Activated naive CD8-positive, alpha-beta T cell treated with anti-CD3 and anti-CD28 coated beads for 36 hours (primary cell): ENCODE measurements at places on chromosomes 1 and 21. TPM values are rescaled to one million over a fixed set of nuclear protein-coding genes. Genes with fewer than 3 reads are reported as not detected.

CORT gene
- total RNA-seq: not detected

FMN2 gene
- total RNA-seq: not detected

KRTAP21-2 gene
- total RNA-seq: not detected

GJC2 gene
- total RNA-seq: 1.1 TPM

SELL gene
- 110 TPM for total RNA-seq

XCL1 gene
- 83.3 TPM for total RNA-seq

KCNAB2 gene
- total RNA-seq: 209 TPM

CCDC27 gene
- total RNA-seq: not detected

F13B gene
- not detected for total RNA-seq

LYPLAL1 gene
- total RNA-seq: 25.8 TPM

PLPPR4 gene
- not detected for total RNA-seq

CLDN14 gene
- total RNA-seq: not detected

OR10X1 gene
- total RNA-seq: not detected

SV2A gene
- 12.8 TPM for total RNA-seq

OR2T12 gene
- not detected for total RNA-seq

CR1 gene
- not detected for total RNA-seq

SORT1 gene
- 5.6 TPM for total RNA-seq

SMPDL3B gene
- 0.92 TPM for total RNA-seq

MANEAL gene
- 1.5 TPM for total RNA-seq

CYYR1 gene
- not detected for total RNA-seq

SAMD11 gene
- not detected for total RNA-seq

OR2M3 gene
- total RNA-seq: not detected

KCND3 gene
- not detected for total RNA-seq

CELA2B gene
- not detected for total RNA-seq

OR2T33 gene
- not detected for total RNA-seq

OR2L2 gene
- total RNA-seq: 0.06 TPM

FOXO6 gene
- 0.34 TPM for total RNA-seq

HES2 gene
- total RNA-seq: not detected

KRTAP10-9 gene
- not detected for total RNA-seq

RGS1 gene
- total RNA-seq: 8.4 TPM

AMIGO1 gene
- total RNA-seq: 2.5 TPM

ANKRD34A gene
- 10.3 TPM for total RNA-seq

GBP5 gene
- 187 TPM for total RNA-seq

CROCC gene
- total RNA-seq: 24.7 TPM

KCNE2 gene
- not detected for total RNA-seq

DYNLT4 gene
- 1.0 TPM for total RNA-seq

RASSF5 gene
- 223 TPM for total RNA-seq
